ENCODE measurements at places on chromosomes 16 and 17.

GRCh38 chr17:21464611-21465021, 88.5 kb downstream of the KCNJ12 start:
- no peak for DNase-seq

DNA sequence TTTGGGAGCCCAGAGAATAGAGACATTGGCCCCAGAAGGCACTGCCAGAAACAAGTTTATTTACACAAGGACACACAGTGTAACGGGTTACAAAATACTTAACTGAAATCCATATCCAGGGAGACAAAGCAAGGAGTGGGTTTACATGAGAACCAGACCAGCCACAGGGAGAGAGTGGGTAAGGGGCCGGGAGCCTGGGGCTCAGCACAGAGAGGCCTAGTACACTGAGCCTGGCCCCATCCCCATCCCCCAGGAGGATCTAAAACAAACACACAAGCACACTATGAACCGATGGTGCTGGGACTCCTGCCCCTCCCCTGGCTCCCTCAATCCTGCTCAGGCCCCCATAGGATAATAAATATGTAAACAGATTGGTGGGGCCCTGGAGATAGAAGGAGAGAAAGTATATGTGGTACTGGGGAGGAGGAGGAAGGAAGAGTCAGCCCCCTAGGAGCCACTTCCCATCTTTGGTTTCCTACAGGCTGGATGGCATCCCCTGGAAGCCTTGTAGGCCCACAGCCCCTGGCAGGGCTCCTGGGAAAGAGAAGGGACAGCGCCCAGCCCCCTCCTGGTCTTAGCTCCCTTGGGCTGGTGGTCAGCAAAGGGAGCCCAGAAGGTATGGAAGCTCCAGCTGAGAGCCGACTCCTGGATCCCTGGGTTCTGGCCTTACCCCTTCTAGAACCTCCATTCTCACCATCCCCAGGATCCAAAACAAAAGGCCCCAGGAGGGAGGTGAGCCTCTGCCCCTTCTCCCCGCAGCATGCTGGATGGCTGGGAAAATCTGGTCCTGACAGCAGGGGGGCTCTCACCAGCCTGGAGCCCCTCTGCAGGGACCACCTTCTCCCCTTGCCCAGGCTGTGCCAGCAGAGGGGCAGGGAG, 6.4 kb downstream of the G6PC3 start:
- DNase-seq: no peak

DNA sequence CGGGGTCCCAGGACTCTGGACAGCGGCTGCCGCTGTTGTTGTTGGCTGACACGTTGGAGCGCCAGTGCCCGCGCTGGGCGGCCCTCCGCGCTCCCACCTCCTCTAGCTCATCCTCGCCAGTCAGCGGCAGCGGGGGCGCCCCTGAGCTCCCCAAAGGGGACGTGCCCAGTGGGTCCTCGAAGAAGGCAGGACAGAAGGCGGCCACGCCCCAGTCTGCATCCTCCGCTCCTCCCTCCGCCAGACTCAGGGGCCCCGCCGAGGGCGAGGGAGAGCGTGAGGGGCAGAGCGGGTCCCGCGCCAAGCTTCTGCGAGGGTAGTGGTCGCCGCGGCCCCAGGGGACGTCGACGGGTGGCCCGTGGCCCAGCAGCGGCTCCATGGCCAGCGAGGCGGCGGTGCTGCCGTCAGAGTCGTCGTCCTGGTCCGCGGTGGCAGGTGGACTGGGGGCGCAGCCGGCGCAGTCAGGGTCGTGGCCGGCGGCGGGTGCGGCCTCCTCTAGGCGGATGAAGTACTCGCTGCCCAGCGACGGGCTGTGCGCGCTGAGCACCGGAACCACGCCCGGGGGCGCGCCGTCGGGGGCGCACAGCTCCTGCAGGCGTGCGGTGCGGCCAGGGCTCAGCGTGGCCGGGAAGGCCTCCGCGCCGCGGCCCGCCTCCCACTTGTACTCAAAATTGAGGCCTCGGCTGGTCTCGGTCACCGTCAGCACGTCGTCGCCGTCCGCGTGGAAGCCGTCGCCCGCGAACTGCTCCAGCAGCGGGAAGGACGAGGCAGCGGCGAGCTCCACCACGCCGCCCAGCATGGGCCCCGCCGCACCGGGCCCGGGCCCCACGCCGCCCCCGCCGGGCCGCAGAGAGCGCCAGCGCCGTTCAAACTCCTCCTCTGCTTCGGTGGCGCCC, 43.2 kb upstream of the PVALEF start:
- no peak for DNase-seq

GRCh38 chr16:354971-355461, 2.5 kb upstream of the AXIN1 start:
- DNase-seq: peak; percentile 59

DNA sequence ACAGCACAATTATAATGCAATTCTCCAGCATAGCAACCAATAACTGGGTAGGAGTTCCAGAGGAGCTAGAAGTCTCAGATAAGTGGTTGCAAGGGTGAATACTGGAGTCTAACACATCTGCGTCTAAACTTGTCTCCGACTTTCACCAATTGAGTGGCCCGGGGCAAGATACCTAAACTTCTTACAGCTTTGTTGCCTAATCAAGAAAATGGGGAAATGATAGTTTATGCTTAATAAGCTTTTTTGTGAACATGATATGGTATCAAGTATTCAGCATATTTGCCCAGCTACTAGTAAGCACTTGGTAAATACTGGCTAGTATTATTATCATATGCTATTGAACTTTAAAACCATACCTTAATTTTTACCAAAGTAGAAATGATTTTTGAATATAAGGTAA, 183.5 kb downstream of the KCNJ2 start:
- no peak for DNase-seq

- no peak for DNase-seq
These were observed 109.7 kb downstream of the RAP1GAP2 start for GRCh38 chr17:2905696-2906501.

- no peak for DNase-seq
These were observed 54.0 kb upstream of the RBFOX1 start for GRCh38 chr16:7278636-7279035.

DNA sequence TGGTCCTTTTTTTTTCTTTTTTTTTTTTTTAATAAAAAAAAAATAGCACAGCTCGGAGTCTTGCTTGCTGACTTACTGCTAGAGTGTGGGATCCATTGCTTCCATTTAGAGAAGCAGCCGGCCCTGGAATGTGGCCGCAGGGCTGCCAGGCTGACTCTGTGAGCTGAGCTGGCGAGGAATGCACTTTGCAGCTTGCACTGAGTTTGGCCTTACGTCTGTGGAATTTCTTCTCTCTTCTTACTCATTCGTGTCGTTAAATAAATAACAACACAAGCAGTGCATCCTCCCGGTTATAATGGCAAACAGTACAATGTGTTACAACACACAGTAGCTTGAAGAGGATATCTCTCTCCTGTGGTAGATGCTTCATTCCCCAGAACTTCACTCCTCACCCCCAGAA, 69.2 kb downstream of the PRKCB start:
- no peak for DNase-seq

- no peak for DNase-seq
These were observed 263.9 kb downstream of the BCAS3 start for GRCh38 chr17:60941571-60941970.

- DNase-seq: no peak
These were observed 63.4 kb upstream of the CDH13 start for GRCh38 chr16:82563401-82563800.

DNA sequence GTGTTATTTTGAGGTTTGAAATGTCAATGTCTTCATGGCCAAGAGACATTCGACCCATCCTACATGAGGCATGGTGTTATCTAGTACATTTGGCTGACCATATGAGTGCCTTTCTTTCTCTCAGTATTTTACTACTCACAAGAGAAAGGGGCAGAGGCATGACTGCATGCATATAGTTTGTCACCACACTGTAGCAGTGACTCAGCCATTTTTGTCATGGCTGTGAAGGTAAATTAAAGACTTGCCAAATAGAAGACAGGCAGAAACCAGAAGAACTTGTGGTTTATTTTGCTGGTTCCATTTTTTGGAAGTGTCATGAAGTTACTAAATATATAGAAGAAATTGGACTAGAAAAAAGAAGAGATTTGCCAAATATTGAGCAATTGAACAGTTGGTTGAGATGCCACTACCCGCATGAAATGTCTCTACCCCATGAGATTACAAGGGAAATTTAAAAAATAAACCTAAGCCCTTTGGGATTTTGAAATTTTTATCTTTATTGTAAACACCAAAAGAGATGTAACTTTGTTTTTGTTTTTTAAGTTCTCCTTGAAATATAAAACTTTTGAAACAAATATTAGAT, 170.3 kb downstream of the CHD9 start:
- DNase-seq: no peak

DNA sequence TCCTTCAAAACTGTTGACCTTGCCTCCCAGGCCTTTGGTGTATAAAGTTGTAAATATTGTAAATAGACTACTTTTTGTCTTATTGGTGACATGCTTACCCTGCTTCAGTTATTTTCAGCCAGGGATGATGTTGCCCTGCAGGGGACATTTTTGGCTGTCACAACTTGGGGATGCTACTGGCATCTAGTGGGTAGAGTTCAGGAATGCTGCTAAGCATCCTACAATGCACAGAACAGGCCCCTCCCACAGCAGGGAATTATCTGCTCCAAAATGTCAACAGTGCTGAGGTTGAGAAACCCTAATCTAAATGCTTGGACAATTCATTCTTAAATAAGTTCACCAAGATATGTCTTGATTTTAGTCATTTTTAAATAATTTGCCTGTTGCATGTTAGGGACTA, 459.8 kb downstream of the PMP22 start:
- DNase-seq: no peak

GRCh38 chr17:5893741-5894140, 176.4 kb upstream of the WSCD1 start:
- no peak for DNase-seq

- no peak for DNase-seq
These were observed 44.0 kb downstream of the PLCG2 start for GRCh38 chr16:81823111-81823510.

DNA sequence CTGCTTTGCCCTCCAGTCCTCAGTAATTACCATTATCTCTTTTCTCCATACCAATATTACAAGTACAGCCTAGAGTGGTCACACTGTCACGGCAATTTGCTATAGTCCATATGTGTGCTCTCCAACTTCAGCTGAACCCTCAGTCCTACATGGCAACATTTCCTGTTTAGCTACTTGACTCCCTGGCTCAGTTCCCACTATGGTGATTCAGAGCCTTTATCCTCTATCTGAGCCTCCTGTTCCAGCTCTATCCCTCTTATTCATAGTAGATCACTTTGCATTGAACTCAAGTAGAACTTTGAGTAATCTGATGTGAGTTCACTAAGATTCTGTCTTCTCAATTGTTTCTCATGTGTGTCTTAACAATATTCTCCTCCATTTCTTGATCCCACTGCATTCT, 43.7 kb upstream of the GOSR1 start:
- DNase-seq: no peak

DNA sequence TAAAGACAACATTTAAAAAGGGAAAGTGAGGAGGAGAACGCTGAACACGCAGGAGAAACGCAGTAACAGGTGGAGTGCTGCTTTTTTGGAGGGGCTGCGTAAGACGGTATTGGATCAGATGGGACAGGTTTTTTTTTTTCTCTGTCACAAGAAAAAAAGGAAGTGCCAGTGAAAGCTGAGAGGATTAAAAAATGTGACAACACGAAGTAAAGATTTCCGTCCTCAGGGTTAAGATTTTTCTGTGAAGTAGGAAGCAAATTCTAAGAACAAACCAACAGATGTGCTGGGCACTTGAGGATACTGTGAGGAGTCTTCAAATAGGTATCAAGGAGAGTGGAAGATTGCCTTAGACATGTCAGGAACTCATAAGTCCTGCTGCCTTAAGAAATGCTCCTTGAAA, 5.8 kb upstream of the ABCA9 start:
- DNase-seq: no peak

DNA sequence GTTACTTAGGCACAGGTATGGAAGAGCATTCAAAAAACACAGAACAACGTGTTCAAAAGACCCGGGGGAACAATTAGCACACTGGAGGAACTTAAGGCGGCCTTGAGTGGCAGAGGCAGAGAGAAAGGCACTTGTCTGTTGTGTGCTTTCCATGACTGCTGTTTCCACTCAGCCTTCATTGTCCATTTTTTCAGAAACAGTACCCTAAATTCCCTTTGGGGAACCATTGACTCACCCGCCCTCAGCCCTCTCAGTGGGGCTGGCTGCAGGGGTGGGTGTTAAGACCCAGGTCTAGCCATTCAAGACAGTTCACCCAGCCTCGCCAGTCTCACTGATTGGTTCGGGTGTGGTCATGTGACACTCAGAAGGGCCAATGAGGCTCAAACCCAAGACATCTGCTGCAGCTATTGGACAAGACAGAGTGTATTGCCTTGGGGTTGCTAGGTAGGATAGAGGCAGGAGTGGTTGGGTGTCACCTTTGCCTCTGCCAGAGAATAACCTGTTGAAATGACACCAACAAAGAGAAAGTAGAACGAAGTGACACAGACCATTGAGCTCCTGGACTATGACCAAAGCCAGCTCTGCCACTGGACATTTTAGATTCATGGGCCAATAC, 19.6 kb upstream of the CEP20 start:
- DNase-seq: peak; percentile 17

- no peak for DNase-seq
These were observed 2.2 kb downstream of the SNN start for GRCh38 chr16:11670171-11671131.

- DNase-seq: no peak
These were observed 394.5 kb upstream of the C16orf82 start for GRCh38 chr16:26672206-26672605.

GRCh38 chr16:31216422-31217135, at the start of gene PYDC1:
Gene PYDC1, minus strand, starts transcription at chr16:31217135. Its CDS starts 107 bp downstream, at chr16:31217028.
- DNase-seq: no peak

GRCh38 chr17:7882068-7882467, 6.5 kb upstream of the CHD3 start:
- no peak for DNase-seq

- DNase-seq: no peak
These were observed 66.3 kb downstream of the MRC2 start for GRCh38 chr17:62693616-62694409.

- no peak for DNase-seq
These were observed 2.6 kb upstream of the AKAP1 start for GRCh38 chr17:57082441-57082840.

GRCh38 chr17:80096561-80097021, 4.8 kb upstream of the GAA start:
- DNase-seq: no peak

DNA sequence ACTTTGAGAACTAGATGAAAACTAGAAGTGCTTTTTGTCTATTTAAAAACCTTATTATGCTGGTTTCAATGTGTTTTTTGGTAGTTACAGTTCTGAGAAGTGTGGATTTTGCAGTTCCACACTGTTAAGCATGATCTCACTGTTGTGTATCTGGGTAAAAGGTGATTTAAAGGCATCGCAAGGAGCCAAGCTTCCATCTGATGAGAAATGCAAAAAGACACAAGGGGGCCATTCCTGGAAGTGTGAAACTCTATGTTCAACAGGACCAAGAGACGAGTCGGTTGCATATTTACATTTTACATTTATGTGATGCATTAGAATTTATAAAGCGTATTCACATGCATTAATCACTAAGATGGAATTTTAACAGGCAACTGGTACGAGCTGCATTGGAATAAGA, 490.8 kb downstream of the NPIPA7 start:
- DNase-seq: no peak

- peak; percentile 32 for DNase-seq
These were observed 100.7 kb downstream of the MGAT5B start for GRCh38 chr17:76968707-76969597.

- DNase-seq: no peak
These were observed 28.6 kb upstream of the TVP23A start for GRCh38 chr16:10847176-10847575.

GRCh38 chr17:9424071-9424640, 151.5 kb downstream of the STX8 start:
- DNase-seq: no peak
